ENCODE measurements at places on chromosomes 3 and 15.

GRCh38 chr3:107992976-107993684, 97.7 kb downstream of the CD47 start:
- no peak for DNase-seq

GRCh38 chr3:107916171-107916570, 174.7 kb downstream of the CD47 start:
- no peak for DNase-seq

- no peak for DNase-seq
Observed at GRCh38 chr3:150069154-150069527, 98.4 kb upstream of the PFN2 start.

DNA sequence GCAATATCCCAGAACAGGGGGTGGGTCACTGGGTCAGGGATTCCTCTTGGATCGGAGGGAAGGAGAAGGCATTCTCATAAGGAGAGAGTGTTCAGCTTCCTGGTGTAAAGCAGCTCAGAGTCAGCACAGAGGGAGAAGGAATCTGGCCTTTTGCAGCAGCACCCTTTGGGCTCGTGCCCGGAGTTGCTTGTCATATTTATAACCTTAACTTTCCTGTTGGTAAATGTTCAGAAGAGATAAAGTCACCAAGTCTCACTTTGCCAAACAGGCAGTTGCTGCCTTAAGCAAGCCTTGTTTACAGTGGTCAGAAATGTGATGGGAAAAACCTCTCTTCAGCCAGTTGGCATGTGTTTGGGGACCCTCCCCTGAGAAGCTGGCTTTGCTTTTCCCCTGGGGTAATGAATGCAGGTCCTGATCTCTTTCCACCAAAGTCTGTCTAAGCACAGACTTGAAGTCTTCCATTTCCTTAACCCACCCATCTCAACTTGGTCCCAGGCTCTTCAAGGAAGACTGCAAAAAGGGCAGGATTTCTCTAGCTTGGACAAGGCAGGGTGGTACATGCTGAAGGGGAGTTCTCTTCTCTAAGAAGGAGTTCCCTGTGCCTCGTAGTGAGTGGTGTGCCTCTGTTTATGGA, 206.9 kb upstream of the BHLHE40 start:
- no peak for DNase-seq

GRCh38 chr3:51968883-51969678, 1.8 kb upstream of the PCBP4 start:
- DNase-seq: no peak

- DNase-seq: no peak
Observed at GRCh38 chr3:48128774-48129173, 59.4 kb downstream of the CDC25A start.

GRCh38 chr3:134392336-134392983, 18.2 kb upstream of the AMOTL2 start:
- no peak for DNase-seq

GRCh38 chr3:12871404-12871983, 30.1 kb upstream of the RPL32 start:
- DNase-seq: no peak

DNA sequence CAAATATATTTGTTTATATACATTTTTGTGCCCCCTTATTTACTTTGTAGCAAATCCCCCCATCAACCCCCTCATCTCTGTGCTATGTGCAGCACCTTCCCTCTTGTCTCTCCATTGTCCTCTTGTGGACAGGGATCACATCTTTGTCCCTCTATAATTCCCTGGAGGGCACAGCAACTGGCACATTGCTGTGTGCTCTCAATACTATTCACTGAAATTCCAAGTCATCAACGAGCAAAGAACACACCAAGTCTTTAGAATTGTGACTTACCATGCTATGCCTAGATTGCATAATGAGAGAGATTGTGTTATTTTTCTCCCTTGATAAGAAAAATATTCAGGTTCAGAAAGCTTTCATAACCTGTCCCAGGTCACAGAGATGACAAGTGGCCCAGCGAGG, 54.6 kb upstream of the ACAN start:
- no peak for DNase-seq

DNA sequence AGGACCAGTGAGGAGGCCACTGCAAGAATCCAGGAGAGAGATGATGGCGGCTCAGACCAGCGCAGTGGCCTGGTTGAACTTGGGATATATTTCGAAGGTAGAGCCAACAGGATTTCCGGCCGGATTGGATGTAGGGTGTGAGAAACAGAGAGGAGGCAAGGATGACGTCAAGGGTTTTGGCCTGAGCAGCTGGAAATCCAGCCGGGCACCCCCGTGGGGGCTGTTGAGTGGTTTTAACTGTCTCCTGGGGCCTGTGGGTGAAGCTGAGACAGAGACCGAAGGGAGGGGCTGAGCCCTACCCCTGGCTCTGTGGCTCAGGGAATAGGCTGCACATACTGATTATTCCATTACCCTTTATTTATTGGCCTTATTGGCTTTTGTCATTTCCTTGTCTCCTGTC, 45.7 kb downstream of the EXOG start:
- no peak for DNase-seq

DNA sequence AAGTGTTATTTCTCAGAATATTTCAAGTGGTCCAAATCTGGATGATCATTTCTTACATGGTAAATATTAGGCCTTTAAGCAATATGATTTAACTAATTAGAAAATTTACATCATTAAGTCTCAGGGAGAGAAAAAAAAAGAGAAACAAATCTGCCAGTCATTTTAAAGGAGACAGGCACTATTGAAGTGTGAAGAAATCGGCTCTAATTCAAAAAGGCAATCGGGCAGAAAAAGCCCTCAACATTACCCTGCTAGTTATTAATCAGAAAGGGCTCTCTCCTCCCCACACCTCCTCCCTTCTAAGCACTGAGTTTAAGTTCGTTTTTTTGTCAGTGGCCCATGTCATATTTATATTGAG, 215.9 kb downstream of the MEIS2 start:
- no peak for DNase-seq

GRCh38 chr3:162938083-162938482, 1441.5 kb downstream of the OTOL1 start:
- DNase-seq: no peak

- DNase-seq: no peak
Observed at GRCh38 chr15:86231864-86232721, 152.4 kb downstream of the AGBL1 start.

DNA sequence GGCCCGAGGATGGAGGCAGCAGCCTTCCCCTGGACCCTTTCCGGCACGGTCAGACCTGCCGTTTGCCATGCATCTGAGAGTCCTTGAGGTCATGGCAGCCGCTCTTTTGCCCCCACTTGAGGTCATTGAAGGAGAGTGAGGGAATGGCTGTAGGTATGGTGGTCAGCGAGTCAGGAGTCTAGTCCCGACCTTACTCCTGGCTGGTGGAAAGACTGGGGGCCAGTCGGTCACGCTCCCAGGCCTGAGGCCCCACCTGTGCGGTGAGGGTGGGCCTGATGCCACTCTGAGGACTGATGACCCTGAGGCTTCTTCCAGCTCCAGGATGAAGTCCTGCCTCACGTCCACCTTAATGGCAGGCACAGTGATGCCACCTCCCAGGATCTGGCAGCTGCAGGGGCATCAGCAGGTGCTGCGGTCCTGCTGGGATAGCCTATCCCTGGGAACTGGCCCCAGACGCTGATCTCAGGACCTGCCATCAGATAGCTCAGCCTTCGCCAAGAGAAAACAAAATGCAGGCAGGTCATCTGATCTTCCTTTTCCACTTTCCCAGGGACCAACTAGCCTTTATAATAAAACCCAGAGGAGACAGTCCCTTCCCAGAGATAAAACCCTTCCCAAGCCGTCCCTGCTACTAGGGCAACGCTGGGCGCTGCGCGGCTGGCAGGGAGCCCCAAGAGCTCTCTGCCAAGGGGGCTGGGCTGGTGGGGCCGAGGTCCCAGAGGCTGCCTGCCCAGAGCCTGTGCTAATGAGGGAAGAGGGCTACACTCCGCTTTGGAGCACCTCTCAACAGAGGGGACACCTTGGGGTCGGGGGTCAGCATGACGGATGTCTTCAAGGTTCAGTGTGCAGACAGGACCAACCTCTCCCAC, 42.2 kb downstream of the TM2D3 start:
- no peak for DNase-seq

DNA sequence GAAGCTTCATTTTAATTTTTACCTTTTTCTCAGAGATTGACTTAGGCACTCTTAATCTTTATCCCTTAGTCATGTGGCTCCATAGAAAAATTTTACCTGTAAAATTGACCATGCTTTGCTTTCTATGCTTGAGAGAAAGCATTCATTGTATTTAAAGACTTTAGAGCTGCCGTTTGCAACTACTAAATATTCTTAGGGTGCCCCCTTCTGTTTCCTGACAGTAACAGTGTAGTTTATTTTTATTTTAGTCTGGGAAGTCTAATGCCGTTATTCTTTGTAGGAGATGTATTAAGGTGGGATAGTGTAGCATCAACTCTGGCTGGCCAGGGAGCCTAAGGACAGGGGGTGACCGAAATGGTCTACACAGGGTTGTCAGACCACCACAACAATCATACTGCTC, 84.5 kb upstream of the SYNPR start:
- no peak for DNase-seq

Data from stimulated activated CD4-positive, alpha-beta T cell treated with anti-CD3 and anti-CD28 coated beads, Interleukin-1b, Interleukin-23, amount 100 ng/mL, for 1 hour (primary cell).